ENCODE measurements at places on chromosomes 3 and 15. TPM values are rescaled to one million over a fixed set of nuclear protein-coding genes. Genes with fewer than 3 reads are reported as not detected.

The CCDC13 gene
- total RNA-seq, result 1.5 TPM

The CCR9 gene
- total RNA-seq, result not detected

The LRRC31 gene
- total RNA-seq, result not detected

The GCNT3 gene
- total RNA-seq, result 0.92 TPM

The CHDH gene
- total RNA-seq, result 0.68 TPM

The CLRN1 gene
- not detected for total RNA-seq

The MESP1 gene
- 0.95 TPM for total RNA-seq

The CCRL2 gene
- 4.4 TPM for total RNA-seq

The FGF12 gene
- 1.5 TPM for total RNA-seq

The DISP2 gene
- 0.21 TPM for total RNA-seq

The MUSTN1 gene
- 21.0 TPM for total RNA-seq

The LIPC gene
- not detected for total RNA-seq

The SMAD6 gene
- 73.3 TPM for total RNA-seq

The KBTBD13 gene
- 3.1 TPM for total RNA-seq

The OXSR1 gene
- total RNA-seq, result 31.0 TPM

The ACAD9 gene
- 29.9 TPM for total RNA-seq

The TMEM212 gene
- total RNA-seq, result not detected

The MAP1A gene
- 39.4 TPM for total RNA-seq

The MESD gene
- total RNA-seq, result 36.8 TPM

The GHRL gene
- 0.54 TPM for total RNA-seq
